OCI-LY7 (cell line): ENCODE measurements at places on chromosomes 1 and 21. TPM values are rescaled to one million over a fixed set of nuclear protein-coding genes. Genes with fewer than 3 reads are reported as not detected.

Gene PTPRC
- 241 and 264 TPM in 2 replicates for total RNA-seq

Gene CYP2J2
- not detected in 2 replicates for total RNA-seq

Gene PFKFB2
- 13.1 and 14.4 TPM in 2 replicates for total RNA-seq

Gene ELF3
- total RNA-seq = 0.18 and 0.44 TPM in 2 replicates

Gene OR2L13
- total RNA-seq = not detected in 2 replicates

Gene LCE3B
- total RNA-seq = not detected in 2 replicates

Gene PPM1J
- 3.7 and 4.2 TPM in 2 replicates for total RNA-seq

Gene AMY1B
- not detected in 2 replicates for total RNA-seq

Gene KPRP
- not detected in 2 replicates for total RNA-seq

Gene KCNJ9
- not detected in 2 replicates for total RNA-seq

Gene ST6GALNAC3
- total RNA-seq = 1.2 and 2.0 TPM in 2 replicates

Gene ZSWIM5
- 0.26 and 0.42 TPM in 2 replicates for total RNA-seq

Gene MARK1
- total RNA-seq = not detected in 2 replicates

Gene OR6P1
- not detected in 2 replicates for total RNA-seq

Gene HCRTR1
- not detected in 2 replicates for total RNA-seq

Gene CNR2
- total RNA-seq = 13.2 and 17.0 TPM in 2 replicates

Gene CHI3L1
- not detected in 2 replicates for total RNA-seq

Gene USH2A
- not detected in 2 replicates for total RNA-seq

Gene MFAP2
- total RNA-seq = not detected in 2 replicates

Gene TMEM51
- total RNA-seq = not detected in 2 replicates

Gene SLAMF8
- not detected in 2 replicates for total RNA-seq

Gene PLA2G5
- total RNA-seq = not detected in 2 replicates

Gene SUCO
- 42.3 and 45.0 TPM in 2 replicates for total RNA-seq
